HTR-8/SVneo (cell line): ENCODE measurements at places on chromosomes 1 and 21.
A peak's percentile ranks its signal among the peaks of the same experiment; 100 is the strongest.

DNA sequence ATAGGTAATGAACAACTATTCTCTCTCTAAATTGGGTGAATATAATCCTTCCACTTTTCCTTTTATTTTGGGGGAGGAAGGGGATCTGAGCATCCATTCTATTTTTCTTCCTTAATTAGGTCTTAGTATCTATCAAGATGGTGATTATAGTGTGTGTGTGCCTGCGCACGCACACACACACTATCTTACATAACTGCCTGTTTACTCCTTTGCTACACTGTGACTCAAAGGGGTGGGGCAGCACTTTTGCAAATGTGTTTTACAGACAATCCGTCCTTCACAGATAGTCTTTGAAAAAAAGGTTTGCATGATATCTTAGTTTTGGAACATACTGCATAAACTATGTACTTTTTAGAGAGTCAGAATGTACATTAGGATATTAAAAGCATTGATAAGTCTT is 191.5 kb downstream of the SDCCAG8 start:
- no peak for DNase-seq

DNA sequence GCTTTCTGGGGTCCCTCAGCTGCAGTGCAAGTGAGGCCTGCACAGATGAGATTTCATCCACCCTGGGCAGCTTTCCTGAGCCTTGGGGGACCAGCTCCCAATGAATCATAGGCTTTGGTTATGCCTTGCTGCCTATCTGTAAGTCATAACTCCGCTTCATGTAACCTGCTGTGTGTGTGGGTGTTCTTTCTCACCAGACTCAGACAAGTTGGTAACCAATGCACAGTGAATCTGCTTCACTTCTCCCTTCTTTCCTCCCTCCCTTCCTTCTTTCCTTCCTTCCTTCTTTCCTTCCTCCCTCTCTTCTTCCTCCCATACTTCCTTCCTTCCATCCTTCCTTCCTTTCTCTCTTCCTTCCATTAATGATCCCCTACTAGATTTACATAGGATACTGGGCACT is 34.4 kb upstream of the PSMB2 start:
- no peak for DNase-seq

DNA sequence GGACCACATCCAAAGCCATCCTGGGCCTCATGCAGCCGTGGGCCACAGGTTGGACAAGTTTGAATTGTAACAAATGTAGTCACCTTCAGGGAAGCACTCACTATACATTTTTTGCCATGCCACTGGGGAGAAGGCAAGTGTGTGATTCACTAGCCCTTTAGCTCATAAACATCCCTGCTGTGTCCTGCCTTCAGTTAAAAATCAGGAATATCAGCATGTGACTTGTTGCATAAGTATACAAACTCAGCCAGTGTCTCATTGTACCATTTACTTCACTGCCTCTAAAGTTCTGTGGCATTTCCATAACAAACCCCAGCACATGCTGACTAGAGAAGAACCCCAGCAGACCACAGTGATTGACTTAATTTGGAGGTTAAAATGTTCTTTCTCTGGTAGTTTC is 142.0 kb upstream of the C1orf105 start:
- no peak for DNase-seq

DNA sequence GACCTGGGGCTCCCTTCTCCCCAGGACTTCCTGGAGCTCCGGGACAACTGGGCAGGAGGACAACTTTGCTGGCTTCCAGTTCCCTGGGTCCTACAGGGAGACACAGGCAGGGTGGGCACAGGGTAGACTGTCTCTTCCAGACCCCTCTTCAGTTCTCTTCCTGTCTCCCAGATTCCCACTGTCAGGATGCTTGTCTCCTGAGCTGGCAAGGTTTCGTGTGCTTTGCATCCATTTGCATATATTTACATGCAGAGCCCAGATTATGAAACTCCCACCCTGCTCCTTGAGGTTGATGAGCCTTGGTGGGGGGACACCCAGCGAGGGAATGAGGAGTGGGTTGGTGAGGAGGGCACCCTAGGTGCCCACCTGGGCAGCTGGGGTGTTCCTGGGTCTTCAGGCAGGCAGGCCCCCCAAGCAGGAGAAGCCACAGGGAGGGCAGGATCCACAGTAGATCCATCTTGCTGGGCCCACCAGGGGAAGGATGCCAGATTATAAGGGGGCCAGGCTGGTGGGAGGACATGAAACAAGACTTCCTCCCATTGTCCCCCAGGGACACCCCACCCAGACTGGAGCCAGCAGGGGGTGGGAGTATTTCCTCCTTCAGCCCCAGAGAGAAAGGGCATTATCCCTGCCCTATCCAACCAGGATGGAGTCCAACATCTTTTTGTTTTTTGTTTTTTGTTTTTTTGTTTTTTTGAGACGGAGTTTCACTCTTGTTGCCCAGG is at the start of gene FCN3:
TSS of gene FCN3 (minus strand) at position 463 of the 725 bp plus-strand sequence. CDS start at position 457, 6 bp downstream.
- DNase-seq = no peak

DNA sequence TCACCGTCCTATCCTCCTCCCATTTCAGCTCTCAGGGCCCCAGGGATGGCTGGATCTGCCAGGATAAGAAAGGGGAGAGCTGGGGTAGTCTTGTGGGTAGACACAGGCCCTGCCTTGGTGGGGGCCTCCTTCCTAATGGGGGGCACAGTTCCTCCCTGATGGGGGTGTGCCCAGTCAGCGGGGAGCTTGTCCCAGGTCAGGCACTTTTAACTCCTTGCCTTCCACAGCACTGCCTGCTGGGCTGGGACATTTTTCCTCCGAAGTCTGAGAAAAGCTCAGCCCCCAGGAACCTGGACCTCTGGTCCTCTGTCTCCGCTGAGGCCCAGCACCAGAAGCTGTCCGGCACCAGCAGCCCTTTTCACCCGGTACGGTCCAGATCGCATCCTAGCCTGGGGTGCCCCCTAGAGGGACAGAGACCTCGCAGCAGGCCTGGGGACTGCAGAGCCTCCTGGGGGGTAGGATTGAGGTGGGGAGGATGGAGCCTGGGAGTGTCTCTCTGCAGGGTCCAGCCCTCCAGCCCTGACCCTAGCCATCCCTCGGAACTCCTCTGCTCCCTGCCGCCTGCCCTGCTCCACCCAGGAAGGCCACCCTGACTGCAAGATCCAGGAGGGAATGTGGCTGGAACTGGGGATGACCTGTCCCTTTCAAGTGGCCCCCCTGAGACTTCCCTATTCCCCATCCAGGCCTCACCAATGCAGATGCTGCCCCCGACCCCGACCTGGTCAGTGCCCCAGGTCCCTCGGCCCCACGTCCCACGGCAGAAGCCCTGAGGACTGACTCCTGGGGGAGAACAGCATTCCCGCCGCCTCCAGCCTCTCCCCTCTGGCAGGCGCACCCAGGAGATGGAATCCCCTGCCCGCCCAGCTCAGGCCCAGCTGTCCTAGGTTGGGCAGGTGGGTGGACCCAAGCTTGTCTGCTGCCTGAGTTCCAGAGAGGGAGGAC is 12.0 kb downstream of the MIIP start:
- peak; percentile 41 for DNase-seq

GRCh38 chr1:162357681-162358266 is 18.9 kb downstream of the SPATA46 start:
- DNase-seq = peak; percentile 36

DNA sequence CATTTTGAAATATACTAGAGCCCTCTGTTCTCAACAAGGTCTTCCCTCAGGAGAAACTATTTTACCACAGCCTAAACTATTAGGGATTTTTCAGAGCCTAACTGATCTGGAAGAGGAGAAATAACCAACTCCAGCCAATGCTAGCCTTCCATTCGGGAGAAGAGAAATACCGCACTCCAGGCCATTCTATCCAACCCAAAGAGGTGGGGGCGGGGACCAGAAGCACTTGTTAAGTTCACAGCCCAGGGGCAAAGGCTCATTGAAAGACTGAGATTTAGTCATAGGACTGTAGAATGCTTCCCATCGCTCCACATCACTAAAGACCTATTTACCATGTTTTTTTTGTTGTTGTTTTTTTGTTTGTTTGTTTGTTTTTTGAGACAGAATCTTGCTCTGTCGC is 35.4 kb upstream of the SLFNL1 start:
- DNase-seq = no peak

DNA sequence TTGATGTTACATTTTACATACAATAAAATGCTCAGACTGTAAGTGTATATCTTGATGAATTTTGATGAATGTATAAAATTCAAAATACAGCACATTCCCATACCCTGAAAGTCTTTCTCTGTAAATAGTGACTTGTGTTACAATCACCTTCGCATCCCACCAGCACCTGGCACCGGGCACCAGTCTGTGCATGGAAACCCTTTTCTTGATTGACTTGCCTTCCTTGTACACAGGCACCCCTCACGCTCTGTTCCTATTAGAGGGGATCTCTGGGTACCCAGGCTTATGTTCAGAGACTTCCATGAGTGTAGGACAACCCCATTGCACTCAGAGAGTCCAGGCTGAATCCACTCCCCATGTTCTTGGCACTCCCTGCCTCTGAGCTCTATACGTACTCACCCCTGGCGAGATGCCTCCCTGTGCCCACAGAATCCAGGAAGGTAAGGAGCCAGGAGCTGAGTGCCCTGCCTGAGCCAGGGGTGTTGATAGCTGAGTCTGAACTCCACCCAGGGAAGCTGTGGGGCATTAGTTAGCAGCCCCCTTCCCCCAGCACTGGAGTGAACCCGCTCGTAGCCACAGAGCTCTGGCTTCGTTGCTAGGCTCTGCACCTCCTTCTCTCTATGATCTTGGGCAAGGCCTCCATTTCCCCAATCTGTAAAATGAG is 22.5 kb upstream of the PKP1 start:
- DNase-seq = no peak

DNA sequence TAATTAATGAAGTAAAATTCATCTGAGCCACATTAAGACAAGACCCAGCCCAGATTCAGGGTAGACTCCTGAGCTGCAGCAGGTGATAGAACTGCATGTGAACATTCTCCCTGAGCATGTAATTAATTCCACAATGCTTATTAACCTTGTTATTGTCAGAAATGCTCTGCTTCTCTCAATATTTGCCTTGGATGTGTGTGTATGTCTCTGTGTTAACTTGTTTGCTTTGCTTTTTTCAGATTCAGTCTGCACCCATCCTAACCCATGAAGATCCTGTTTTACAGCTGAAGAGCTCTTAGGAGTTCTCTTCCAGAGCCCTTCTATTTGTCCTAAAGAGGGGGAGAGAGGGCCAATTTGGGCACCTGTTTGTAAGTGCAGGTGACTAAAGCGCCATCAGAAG is 143.2 kb upstream of the BMP8A start:
- DNase-seq = no peak

DNA sequence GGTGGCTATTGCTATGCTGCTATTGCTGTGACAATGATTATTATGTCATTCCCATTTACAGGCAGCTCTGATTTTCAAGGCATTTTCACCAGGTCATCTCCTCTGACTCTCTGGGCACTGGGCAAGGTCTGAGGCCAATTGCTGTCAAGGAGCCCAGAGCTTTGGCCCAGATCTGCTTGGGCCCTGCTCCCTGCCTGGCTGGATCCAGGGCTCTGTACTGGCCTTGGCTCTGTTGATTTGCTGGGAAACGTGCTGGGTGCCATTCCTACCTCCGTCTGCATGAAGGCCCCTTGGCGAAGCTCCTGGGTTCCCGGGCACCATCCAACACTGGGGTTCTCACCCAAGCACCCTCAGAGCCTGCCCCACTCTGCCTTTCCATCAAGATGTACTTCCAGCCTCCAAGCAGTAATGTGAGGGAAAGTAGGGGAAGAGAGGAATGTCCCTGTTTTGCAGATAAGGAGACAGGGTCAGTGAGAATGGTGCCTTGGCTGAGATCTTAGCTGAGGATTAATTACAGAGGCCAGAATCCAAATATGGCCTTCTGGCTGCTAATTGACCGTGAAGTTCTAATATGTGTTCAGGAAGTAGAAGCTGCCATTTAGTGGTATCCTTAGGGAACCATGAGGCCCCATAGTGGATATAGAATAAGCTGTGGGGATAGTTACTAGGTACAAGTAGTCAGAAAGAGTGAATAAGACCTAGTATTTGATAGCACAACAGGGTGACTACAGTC is 63.9 kb downstream of the HTR6 start:
- no peak for DNase-seq

DNA sequence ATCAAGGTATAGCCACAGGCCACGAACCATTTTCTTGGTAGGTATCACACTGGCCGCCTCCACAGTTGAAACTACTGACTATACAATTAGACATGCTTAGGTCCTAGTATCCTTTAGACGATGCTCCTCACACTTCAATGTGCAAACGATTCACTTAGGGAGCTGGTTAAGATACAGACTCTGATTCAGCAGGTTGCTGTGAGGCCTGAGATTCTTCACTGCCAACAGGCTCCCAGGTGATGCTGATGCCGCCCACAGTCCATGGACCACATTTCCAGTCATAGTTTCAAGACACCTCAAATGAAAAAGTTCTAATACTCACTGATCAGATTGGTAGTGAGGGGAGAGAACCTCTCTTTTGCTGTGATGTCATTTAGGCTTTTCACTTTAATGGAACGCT is 6.8 kb downstream of the ATP5PO start:
- no peak for DNase-seq

- no peak for DNase-seq
These were observed 2.0 kb downstream of the CD58 start for GRCh38 chr1:116568662-116569380.

DNA sequence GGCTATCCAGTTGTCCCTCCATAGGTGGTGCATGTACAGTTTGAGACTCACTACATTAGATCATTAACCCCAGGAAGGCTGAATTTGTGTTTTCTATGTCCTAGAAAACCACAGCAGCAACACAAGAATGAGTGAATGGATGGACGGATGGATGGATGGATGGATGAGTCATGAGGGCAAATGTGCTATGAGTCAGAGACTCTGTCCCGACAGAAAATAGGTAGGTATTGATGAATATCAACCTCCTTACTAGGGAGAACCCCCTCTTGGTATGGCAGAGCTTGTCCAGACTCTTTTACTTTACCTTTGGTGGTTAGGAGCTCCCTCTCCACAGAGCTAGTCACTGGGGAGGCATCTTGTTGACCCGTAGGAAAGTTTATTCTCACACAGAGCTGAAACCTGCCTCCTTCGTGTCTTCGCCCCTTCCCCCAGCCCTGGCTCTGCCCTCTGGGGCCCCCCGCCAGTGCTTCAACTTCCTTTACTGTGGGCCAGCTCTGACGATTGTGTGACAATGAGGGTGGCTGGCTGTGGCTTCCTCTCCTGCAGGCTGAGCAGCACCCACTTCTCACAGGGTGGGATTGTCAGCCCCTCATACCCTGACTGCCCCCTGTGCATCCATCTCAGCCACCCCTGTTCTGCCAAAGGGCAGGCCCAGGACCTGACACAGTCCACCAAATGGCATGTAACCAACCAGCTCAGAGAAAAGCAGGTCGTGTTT is 145.2 kb downstream of the FOXD2 start:
- no peak for DNase-seq

- no peak for DNase-seq
These were observed 13.9 kb upstream of the CD2 start for GRCh38 chr1:116740296-116740695.
